NCI-H526 treated with DMSO at 0.1 percent for 48 hours (cell line): ENCODE measurements at places on chromosomes 11 and 22.

DNA sequence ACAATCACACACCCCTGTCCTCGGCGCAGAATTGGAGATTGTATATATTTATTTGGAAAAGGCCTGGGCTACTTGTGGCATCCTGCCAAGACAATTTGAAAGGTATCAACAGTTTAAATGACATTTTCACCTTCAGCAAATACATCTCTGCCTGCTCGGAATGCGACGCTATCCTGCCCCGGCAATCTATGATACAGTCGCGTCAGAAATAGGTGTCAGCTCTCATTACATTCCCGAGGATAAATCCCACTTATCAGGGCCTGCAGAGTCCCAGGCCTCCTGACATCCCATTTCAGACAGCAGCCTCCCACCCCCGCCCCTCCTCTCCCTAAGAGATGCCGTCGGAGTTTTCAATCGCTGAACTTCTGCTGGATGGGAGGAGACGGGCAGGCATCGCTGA lies 114.7 kb downstream of the BRD1 start:
- DNase-seq = no peak

DNA sequence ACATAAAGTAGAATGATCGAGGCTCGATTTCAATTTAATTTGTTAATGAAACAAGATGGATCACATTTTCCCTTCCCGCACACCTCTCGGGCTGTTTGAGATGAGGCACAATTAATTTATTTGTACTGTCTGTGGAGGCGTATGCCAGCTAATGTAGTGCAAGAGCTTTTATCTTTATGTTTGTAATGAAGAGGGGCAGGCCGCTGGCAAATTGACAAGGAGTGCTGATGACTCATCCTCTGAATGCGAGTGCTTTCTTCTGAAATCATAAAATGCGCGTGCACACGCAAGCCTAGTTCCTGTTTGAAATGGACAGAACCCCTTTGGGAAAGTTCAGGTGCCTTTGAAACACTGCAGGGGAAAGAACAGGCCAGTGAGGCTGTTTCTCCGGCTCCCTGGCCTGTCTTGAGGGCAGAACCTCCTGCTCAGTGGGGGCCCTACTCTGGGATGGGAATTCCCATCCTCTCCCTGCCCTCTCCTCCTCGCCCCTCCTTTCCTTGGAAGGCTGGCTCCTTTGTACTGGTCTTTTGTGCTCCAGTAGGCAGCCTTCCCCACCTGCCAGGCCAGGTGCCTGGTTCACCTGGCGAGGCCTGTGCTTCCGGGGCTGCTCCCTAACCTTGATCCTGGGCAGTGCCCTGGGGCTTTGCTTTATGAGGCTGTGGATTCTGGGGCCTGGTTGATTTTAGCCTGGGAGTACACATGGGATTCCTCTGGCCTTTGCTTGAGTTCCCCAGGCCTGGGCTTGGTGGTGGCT lies 50.3 kb downstream of the TEAD1 start:
- no peak for DNase-seq

GRCh38 chr11:14892036-14892556 lies at the start of gene CYP2R1:
Gene CYP2R1, minus strand, starts transcription at chr11:14892231. Its CDS starts 26 bp downstream, at chr11:14892205.
- peak; percentile 96 for DNase-seq

DNA sequence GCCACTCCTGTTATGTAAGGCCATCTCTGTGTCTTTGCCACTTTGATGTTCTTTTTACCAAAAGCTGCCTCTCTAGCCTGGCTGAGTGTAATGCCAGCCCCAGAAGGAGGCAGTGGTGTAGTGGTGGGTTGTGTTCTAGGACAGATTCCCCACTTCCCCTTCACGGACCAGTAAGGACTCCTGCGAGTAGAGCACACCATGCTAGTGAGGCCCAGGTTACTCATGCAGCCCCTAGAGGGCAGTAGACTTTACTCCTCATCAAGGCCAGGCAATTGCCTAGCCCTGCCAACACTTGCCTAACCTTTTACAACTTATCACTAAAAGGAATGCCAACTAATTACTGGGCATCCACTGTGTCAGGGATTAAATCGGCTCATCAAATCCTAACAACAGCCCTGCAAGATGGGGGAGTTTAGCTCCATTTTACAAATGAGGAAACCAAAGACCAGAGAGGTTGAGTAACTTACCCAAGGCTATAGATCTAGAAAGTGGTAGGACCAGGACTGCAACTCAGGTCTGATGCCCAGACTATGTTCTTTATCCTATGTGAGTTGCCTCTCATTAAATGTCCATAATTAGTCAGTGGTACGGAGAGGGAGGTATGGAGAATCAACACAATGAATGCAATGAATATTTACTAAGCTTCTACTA lies 75.3 kb downstream of the APIP start:
- no peak for DNase-seq

DNA sequence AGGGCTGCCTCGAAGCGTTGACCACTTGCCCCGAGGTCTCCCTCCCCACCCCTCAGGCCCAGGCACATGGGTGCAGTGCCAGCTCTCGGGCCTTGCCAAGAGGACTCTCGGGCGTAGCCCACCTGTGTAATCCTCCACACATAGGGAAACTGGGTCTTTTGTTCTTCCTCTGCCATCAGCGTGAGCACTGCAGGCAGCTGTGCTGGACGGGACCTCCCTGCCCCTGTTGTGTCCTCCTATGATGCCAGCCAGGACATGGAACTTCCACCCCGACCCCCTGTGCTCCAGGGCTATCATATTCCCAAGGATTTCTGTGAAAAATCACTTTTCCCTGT lies 66.4 kb downstream of the PARVB start:
- DNase-seq = no peak

DNA sequence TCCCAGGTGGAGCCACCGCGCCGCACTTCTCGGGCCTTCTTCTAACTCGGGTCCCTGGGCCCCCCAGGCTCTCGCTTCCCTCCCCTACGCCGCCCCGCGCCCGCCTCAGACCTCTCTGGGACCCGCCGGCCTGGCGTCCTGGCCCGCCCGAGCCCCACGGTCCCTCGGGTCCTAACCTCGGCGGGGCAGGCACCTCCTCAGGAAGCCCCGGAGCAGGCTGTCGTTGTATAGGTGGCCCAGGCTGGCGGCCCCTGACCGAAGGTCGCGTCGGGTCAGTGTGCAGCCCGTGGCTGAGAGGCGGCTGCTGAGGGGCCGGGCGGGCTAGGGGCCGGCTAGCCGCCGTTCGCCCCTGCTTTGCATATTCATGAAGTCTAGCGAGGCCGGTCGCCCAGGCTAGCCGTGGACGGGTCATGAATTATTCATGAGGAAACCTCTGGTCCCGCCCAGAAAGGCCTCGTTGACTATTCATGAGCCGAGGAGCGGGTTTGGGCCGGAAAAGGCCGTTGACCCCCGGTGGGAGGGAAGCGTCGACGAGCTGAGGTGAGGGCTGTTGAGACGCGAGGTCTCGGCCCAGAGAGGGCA lies at the start of gene HORMAD2:
TSS of gene HORMAD2 (plus strand) at position 513 of the 582 bp plus-strand sequence. CDS start 13,489 bp downstream, outside the sequence.
- peak; percentile 9 for DNase-seq

- no peak for DNase-seq
These were observed 34.4 kb downstream of the HIRA start for GRCh38 chr22:19396934-19397733.
